ENCODE measurements at places on chromosomes 5 and 9. TPM values are rescaled to one million over a fixed set of nuclear protein-coding genes. Genes with fewer than 3 reads are reported as not detected.

DNA sequence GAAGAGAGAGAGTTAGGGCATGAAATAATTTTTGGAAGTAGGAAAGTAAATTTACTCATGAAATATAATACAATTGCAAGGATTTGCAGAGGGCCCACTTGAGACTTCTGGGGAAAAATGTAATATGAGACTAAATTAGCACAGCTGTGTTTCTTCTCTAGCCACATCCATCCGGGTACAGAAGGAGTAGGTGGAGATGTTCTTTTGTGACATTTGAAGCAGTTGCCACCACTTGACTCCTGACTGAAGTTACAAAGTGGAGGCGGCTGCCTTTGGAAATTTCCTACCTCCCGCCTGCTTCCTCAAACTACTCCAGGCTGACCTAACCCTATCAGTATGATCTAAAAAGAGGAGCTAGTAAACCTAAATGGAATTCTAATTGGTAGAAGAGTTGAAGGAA lies 58.1 kb upstream of the SHISAL2B start:
- DNase-seq: no peak
- no peaks in the 10 kb centered on the region for H3K36me3 ChIP-seq
- H3K4me3 ChIP-seq: no peak overlapping the region
- H3K27me3 ChIP-seq: peaks cover 16% of the 10 kb centered on the region
- no peak overlapping the region for H3K27ac ChIP-seq

DNA sequence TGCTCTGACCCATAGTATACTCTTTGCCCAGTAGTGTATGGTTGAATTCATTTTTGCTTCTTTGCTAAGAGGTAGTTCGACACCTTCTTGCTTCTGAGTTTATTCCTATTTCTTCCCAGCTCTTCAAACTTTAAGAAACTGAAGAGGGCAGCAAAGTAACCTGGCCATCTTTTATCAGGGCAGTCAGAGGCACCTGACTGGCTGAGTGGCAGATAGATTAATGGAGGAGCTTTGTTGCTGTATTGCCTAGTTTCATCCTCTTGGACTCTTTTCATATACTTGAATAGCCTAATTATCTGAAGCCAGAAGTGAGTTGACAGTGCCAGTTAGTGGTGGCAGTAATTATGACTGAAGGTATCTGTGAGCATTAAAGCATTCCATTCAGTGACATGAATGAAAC lies 82.5 kb downstream of the UHRF2 start:
- no peaks in the 10 kb centered on the region for H3K27me3 ChIP-seq
- peaks cover 6% of the 10 kb centered on the region for H3K4me1 ChIP-seq
- no peak overlapping the region for H3K4me3 ChIP-seq
- H3K36me3 ChIP-seq: peaks cover 14% of the 10 kb centered on the region

DNA sequence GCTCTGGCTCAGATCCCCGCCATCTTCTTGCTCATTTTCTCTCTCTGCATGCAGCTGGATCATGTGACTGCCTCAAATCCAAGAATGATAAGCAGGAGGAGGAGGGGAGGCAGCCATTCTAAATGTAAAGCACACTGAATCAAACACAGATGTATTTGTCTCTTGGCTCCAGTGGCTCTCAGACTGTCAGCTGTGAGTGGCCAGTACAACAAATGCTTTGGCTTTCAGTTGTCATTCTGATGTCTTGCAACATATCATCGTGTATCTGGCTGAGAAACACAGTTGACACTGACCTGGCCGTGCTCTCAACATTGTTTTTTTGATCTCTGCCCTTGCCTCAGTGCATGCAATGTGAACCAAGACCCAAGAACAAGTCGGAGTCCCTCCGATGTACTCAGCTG lies 233.1 kb downstream of the ADAMTSL1 start:
- H3K36me3 ChIP-seq: no peaks in the 10 kb centered on the region
- no peak overlapping the region for H3K4me3 ChIP-seq
- H3K4me1 ChIP-seq: no peaks in the 10 kb centered on the region
- peaks cover 3% of the 10 kb centered on the region for H3K27me3 ChIP-seq
- H3K27ac ChIP-seq: no peak overlapping the region

Gene LCN15
- total RNA-seq: not detected

Data from activated naive CD8-positive, alpha-beta T cell treated with anti-CD3 and anti-CD28 coated beads for 36 hours (primary cell).